ENCODE measurements at places on chromosomes 2 and 18.

- peak; percentile 74 for DNase-seq
Observed at GRCh38 chr18:58580623-58581022, 48.3 kb downstream of the ALPK2 start.

DNA sequence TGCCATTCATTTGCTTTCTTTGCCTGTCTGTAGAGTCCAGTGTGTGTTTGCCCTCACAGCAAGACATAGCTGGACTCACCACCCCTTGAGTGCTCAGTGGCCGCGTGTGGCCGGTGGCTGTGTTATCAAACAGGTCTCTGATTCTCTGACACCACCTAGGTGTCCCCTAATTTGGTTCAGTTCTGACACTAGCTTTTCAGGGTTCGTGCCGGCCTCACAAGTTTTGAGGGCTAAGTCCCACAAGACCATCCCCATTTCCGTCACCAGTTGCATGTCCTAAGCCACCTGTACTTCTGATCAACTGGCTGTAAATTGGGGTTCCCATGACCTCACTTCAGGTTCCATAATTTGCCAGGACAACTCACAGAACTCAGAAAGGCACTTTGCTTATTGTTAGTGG lies 23.5 kb downstream of the NCK2 start:
- no peak for DNase-seq

DNA sequence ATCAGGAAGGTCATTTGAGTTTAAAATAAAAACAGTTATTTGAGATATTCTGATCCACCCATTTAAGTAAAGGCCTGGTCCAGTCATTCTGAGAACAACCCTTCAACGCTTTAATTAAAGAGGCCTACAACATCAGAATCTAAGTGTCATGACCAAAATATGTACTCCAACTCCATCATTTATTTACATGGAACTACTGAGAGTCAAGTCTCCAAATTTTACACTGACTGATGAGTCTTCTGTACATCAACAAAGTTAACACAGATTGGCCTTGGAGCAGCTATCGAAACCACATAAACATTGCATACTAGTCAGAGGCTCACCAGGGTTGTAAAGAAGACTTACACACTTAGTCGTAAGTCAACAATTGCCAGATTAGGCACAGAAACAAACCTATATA lies 37.1 kb downstream of the PIEZO2 start:
- no peak for DNase-seq

DNA sequence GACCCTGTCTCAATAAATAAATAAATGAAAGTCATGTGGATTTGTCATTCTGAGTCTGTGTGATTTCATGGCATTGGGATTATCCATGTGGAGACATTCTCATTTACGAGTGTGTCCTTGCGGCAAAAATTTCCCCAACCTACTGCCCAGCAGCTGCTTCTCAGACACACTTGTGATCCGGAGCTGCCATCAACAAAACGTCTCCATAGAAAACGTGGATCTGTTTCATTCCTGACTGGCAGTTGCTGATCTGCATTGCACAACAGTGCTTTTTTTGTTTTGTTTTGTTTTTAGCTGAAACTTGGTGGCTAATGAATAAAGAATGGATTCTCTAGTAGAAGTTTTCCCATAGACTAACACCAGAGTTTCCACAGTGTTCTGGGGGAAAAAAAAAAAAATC lies 74.7 kb downstream of the TGIF1 start:
- DNase-seq, result peak; percentile 59

- no peak for DNase-seq
Observed at GRCh38 chr18:22912835-22913234, 20.3 kb upstream of the RBBP8 start.

DNA sequence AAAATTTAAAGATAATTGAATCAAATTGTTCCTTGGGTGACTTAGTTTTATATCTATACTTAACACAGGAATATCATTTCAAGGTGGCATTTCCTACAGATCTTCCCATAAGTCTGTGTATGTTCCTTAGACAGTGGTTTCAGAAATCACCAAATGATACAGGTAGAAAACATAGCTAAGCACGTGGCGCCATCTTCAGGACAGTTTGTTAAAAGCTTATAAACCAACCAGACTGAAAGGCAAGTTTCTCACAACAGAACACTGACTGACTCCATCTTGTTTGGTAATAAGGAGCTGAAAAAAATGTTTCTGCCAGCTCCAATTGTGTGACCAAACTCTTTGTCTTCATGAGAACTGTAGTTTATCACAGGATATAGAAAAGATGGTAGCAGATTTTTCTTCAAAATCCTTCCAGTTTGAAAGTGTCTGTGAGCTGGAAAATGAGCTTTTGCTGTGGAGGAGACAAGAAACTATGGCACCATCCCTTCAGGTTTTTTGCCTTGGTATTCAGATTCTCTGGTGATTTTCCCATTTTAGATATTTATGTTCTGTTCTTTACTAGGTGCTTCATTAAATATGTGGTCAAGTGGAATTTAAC lies 34.8 kb upstream of the NEUROD1 start:
- peak; percentile 68 for DNase-seq

- no peak for DNase-seq
Observed at GRCh38 chr2:44245083-44245861, 30.0 kb upstream of the SLC3A1 start.

DNA sequence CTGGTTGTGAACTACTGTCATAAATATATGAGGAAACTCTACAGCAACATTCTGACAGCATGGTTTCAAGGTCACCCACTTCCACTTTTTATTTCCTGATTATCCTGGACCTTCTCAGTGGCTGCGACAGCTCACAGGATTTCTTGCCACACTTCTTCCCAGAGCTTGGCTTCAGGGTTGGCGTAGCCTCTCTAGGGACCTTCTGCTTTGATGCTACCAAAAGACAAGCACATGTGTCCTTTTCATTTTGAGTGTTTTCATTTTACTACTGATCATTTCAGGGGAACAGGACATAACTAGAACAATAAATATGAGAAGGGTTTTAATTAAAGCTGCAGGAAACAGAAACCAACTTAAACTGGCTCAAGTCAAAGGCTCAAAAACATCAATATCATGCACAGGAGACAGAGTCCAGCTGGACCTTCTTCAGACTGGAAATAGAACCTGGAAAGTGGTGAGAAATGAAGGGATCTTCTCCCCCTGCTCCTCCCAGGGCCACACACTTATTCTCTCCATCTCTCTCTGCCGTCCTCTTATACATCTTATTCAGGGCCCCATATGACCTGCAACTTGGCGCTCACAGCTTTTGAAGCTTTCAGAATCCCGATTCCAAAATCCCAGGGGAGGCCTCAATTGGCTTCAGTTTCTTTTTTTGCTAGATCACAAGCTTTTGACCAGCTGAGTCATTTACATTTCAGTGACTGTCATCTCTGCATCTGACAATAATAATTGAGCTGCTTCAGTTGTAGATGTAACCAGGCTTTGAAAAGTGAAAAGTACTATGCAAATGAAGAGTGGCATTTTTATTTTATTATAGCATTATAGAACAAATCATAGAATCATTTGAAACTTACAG lies 9.7 kb downstream of the VIT start:
- peak; percentile 35 for DNase-seq

GRCh38 chr2:120012363-120012762 lies 514 bp upstream of the EPB41L5 start:
- DNase-seq, result no peak

DNA sequence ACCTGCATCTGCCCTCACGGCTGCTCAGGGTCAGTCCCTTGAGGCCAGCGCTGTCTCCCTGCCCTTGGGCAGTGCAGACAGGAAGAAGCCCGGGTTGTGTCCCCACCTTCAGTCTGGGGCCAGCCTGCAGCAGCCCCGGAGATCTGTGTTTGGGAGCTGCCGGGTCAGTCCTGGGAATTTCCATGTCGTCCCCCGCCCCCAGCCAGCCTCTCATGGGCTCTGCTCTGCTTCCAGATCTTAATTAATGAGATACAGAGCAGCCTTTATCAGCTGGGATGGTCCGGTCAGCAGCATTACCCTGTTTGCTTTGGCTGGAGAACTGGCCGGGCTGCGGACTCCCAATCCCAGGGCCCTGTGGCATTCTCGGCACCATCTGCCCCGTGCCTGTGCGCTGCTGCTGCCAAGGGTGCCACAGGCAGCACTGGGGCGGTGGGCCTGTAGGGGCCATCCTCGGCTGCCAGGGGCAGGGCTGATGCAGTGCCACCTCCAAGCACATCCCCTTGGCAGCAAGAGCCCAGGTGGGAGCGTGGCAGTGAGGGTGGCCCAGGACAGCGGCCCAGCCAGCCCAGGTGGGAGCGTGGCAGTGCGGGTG lies 2.4 kb downstream of the BOK start:
- DNase-seq, result no peak

GRCh38 chr2:120825370-120826259 lies 89.9 kb downstream of the GLI2 start:
- DNase-seq, result peak; percentile 96

DNA sequence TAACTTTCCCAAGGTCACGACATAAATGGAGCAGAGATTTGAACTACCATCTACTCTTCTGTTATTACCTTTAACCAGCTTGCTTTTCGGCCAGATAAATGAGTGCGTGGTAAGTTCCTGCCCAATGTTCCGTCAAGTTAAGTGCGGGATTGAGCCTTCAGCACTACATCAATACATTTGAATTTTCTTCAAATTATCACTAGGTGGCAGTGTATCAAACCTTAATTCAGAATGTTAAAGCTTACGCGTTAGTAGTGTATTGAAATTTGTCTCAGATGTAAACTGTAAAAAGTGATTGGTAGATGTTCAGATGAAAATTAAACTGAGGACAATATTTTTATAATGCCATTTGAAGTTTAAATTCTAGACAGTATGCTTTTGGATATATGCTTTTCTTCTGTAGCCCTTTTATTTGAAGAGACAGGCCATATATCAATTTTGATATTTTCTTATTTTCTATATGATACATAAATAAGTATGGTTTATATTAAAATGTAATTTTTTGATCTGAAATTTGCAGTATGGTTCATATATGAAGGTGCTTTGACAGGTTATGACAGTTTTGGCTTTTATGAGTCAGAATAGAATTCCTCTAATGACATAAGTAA lies 681.3 kb downstream of the ADCYAP1 start:
- peak; percentile 41 for DNase-seq

GRCh38 chr2:140308706-140309105 lies 1528.5 kb upstream of the NXPH2 start:
- DNase-seq, result no peak

DNA sequence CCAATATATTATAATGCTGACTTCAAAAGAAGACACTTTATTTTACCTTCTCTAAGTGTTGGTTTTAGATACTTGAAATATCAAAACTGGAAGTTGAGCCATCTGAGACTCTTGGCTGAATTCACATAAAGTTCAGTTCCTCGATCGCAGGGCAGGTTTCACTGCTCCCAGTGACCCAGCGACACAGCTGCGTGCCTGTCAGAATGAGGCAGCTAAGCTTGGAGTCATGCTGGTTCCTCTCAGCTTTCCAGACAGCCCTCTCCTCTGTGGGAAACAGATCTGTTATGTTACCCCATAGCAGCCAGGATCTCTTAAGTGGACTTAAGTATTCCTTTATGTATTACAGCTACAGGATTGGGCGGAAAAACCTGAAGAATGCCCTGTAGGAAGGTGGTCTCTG lies 142.8 kb upstream of the ALPP start:
- no peak for DNase-seq

- peak; percentile 29 for DNase-seq
Observed at GRCh38 chr2:96116879-96117533, 635 bp upstream of the ADRA2B start.

DNA sequence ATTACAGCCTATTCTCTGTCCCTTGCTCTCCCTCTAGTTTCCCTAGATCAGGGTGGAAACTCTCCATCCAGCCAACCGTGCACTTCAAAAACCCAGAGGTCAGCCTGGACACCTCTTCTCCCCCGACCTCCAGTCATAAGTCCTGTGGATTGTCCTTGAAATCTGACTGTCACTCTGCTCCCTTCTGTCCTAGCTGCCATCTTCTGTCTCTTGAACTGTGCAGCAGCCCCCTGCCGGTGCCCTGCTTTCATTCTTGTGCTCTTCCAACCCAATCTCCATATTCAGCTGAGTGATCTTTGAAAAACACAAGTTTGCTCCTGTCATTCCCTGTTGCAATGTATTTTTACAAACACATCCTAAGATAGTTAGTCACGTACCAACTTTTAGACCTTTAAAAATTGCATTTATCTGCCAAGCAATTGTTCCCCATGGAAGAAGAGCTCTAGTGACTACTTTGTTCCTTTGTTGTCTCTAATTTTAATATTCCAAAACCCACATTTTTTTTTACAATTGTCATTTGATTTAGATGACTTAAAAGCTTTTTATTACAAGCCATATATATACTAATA lies 254.3 kb downstream of the CAMKMT start:
- peak; percentile 2 for DNase-seq

DNA sequence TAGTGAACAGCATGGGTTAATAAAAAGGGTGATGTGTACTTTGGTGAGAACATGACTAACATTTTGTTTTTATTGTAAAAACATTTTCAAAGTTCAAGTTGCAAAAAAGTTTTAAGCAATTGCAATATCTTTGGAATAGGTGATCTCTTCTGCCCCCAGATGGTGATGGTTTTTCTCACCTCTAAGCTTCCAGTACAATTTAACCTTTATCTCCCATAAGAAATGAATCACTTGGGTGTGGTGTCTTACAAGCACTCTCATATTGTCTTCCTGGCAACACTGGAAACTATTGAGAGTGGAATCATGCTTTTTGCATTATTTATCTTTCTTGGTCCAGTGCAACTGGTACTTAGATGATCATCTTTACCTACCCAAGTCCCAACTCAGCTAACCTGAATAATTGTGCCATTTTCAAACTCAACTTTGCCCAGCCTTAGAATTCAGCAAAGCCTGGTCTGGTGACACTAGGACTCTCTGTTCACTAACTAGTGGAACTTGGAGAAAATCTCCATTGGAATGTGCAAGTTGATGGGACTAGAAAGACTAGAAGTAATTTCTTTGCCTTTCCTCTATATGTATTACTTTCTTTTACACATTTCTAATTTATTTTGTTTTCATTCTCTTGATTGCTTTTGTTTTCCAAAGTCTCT lies 964.7 kb upstream of the ZEB2 start:
- peak; percentile 67 for DNase-seq
